ENCODE measurements at places on chromosomes 11 and 22. TPM values are rescaled to one million over a fixed set of nuclear protein-coding genes. Genes with fewer than 3 reads are reported as not detected.

APOL6 gene
- total RNA-seq: 2.1 TPM

CHRM1 gene
- not detected for total RNA-seq

PRMT3 gene
- 9.1 TPM for total RNA-seq

OR4C6 gene
- total RNA-seq: not detected

OPCML gene
- total RNA-seq: 2.7 TPM

MS4A6E gene
- total RNA-seq: not detected

KIAA0930 gene
- 109 TPM for total RNA-seq

SERPING1 gene
- 4.6 TPM for total RNA-seq

APOL3 gene
- 5.9 TPM for total RNA-seq

RAB39A gene
- not detected for total RNA-seq

CYB5R3 gene
- total RNA-seq: 382 TPM

RCOR2 gene
- 3.8 TPM for total RNA-seq

PGGHG gene
- 49.5 TPM for total RNA-seq

Data from chondrocyte (in vitro differentiated cells).